ENCODE measurements at places on chromosomes 16 and 17. TPM values are rescaled to one million over a fixed set of nuclear protein-coding genes. Genes with fewer than 3 reads are reported as not detected.

DNA sequence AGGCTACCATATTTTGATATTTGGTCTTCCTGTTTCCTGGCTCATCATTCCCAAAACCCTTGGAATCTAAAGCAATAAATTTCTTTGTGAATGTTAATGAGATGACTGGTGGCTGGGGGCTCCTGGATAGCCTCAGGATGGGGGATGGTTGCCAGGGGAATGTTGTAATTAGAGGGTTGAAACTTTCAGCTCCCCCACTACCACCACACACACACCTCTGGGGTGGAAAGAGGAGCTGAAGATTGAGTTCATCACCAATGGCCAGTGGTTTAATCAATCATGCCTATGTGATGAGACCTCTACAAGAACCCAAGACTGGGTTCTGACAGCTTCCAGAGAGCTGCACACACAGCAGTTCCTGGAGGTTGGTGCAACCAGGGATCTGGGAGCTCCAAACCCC lies 59.1 kb downstream of the HS3ST3A1 start:
- no peak for DNase-seq

DNA sequence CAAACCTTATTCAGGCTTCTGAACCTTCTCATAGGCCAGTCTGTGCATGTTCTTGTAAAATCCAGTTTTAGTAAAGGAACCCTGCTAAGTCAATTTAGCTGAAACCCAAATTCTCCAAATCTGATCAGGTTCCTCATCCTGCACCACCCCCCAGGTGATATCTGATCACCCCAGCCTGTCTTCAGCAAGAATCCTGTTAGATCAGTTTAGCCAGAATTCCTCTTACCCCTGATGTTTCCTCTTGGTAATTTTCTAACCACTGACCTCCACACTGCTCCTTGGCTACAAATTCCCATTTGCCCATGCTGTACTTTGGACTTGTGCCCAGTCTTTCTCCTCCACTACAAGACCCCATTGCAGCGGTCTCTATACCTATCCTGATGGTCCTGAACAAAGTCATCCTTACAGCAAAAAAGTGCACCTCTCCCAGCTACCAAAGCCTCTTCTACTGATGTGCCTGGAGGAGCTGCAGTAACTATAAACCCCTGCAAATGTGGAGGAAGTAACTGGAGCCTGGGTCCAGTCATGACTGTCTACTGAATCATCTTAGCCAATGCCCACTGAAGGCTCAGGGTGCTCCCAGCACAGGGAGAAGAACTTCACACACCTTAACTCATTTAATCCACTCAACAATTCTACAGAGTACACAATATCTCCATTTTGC lies 23.8 kb downstream of the TEX14 start:
- DNase-seq: peak; percentile 16

GRCh38 chr16:3032624-3033023 lies 4.1 kb downstream of the BICDL2 start:
- no peak for DNase-seq

DNA sequence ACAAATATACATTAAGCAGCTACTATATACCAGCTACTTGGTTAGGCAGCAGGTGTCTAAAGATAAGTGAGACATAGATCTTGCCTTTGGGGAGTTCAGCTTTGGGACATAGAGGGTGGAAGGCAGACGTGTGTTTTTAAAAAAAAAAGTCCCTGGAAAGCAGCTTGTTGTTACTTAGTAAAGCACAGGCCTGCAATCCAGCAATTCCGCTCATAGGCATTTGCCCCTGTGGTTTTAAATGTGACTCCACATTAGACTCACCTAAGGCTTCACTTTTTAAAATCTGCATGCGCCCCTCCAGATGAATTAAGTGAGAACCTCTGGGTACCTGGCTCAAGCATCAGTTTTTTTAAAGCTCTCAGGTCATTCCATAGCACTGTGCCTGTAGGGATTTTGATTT lies 7.2 kb upstream of the MLYCD start:
- no peak for DNase-seq

DNA sequence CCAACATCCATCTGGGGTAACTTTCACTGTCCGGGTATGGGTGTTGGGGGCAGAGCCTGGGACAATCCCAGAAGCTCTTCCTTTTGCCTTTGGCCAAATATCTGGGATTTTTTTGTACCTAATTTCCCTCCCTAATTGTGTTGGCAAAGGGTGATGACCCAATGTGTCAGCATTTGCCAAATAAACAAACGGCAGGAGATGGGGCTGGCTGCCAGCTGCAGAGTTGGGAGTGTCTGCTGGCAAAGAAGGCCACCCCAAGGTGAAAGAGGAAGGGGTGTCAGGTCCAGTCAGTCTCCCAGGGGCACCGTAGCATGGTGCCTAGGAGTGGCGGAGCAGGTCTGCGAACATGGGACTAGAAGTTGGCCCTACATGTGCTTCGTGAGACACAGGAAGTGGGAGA lies 73.0 kb downstream of the SLC6A2 start:
- no peak for DNase-seq

GRCh38 chr16:80806289-80806688 lies 1.9 kb upstream of the CDYL2 start:
- DNase-seq: no peak

- DNase-seq: peak; percentile 77
Measured at GRCh38 chr16:20952139-20952920, 51.8 kb downstream of the LYRM1 start.

DNA sequence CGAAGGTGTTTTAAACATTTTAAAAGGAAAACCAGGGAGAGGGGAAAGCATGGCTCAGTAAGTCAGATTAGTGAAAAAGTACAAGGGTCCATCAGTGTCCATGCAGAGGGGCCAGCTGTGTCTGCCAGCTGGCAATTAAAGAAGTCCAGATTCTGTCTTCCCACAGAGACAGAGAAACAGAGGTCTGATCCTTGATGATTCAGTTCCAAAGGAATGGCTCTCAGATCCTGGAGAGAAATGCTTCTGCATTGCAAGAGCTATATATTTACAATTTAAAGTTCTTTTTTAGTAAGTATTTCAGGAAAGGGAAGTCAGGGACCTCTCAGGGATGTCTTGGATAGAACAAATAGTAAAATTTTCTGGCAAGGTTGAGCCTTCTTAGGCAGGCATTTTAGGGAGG lies 56.2 kb downstream of the HSD17B2 start:
- DNase-seq: peak; percentile 47

DNA sequence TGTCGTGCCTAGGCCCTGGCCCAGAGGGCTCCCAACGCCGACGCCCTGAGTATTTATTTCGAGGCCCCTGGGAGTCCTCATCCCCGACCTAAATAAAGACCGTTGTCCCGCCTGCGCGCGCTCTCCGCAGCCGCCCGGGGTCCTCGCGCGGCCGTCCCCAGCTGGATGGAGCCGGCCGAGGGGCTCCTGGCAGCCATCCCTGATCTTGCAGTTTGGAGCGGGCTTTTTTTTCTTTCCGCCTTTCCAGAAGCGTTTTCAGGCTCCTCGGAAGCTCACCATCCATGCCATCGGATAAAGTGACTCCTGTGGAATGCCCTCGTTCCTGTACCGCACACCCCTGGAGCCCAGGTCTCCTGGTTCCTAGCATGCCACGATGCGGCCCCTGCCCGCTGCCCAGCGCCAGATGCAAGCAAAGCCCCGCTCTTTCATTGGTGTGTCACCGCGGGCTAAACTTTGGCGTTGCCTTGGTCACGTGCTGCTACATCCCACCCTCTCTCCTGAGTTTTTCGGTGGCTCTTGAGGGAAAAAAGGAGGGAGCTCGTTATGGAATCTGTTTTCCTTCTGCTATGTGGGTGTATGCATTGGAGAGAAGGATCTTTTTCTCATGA lies 716 bp downstream of the TMEM94 start:
- no peak for DNase-seq

Gene SLC6A2
- not detected for total RNA-seq

Data from foreskin keratinocyte (primary cell).